ENCODE measurements at places on chromosomes 1 and 21. TPM values are rescaled to one million over a fixed set of nuclear protein-coding genes. Genes with fewer than 3 reads are reported as not detected.

The PLPP3 gene
- 87.7 TPM for total RNA-seq

GRCh38 chr1:12565094-12565965 lies 52.7 kb downstream of the DHRS3 start:
- peaks cover 13% of the 10 kb centered on the region for H3K4me1 ChIP-seq
- H3K27me3 ChIP-seq = no peaks in the 10 kb centered on the region
- H3K27ac ChIP-seq = peak overlapping the region; percentile 80

DNA sequence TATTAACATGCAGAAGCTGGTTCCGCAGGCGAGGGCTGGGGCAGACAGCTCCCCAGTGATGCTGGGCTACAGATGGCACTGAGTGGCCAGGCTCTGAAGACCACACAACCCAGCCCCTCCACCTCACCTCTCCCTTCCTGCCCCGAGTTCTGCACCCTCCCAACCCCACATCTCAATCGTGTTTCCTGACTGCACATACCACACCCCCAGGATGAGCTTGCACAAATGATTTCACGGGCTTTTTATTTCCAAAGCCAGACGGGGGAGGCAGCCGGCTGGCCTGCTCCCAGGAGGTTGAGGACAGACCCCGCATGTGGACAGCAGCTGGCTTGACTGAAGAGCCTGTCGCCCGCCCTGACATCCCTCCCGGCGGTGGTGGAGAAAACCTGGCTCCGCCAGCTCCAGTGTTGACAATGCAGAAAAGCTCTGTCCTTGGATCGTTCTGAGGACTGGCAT lies 21.4 kb upstream of the ALDH4A1 start:
- H3K27ac ChIP-seq = peak overlapping the region; percentile 97
- peak overlapping the region; percentile 54 for H3K4me3 ChIP-seq
- DNase-seq = no peak
- H3K4me1 ChIP-seq = peaks cover 43% of the 10 kb centered on the region
- peaks cover 21% of the 10 kb centered on the region for H3K36me3 ChIP-seq

The CFAP107 gene
- total RNA-seq = not detected

DNA sequence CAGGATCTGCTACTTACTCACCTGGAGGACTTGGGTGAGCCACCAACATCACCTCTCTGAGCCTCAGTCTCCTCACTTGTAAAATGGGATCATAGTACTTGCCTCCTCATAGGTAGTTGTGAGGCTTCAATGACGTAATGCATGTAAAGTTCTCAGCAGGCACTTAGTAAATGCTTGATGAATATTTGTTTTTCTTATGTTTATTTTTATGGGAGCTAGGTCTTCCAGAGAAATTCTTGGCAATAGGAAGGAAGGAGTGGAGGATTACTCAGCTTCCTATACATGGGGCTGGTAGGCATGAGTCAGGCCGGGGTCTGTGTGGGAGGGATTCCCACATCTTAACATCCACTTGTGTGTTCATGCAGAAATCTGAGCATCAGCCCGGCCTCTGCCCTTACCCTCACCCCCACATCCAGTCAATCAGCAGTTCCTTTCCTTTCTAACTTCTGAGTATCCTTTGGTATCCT lies 95.4 kb upstream of the USP24 start:
- no peak for DNase-seq
- no peaks in the 10 kb centered on the region for H3K36me3 ChIP-seq
- H3K4me1 ChIP-seq = no peaks in the 10 kb centered on the region
